ENCODE measurements at places on chromosomes 3 and 15. TPM values are rescaled to one million over a fixed set of nuclear protein-coding genes. Genes with fewer than 3 reads are reported as not detected.

DNA sequence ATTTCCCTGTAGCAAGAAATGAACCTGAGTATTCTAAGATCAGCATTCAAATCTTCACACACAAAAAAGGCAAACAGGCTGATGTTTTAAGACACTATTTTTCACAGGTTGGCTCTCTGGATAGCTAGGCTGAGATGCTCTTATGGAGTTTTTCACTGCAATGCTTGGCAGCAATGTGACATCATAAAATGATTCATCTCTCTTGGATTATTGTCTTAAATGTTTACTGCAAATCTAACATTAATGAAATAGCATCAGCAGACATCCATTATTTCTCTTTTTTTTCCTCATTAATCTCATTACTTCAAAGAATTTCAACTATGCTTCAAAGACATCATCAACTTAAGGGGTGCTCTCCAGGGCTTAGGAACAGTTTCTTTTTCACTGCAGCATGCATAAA is 23.6 kb upstream of the SSUH2 start:
- DNase-seq: no peak

DNA sequence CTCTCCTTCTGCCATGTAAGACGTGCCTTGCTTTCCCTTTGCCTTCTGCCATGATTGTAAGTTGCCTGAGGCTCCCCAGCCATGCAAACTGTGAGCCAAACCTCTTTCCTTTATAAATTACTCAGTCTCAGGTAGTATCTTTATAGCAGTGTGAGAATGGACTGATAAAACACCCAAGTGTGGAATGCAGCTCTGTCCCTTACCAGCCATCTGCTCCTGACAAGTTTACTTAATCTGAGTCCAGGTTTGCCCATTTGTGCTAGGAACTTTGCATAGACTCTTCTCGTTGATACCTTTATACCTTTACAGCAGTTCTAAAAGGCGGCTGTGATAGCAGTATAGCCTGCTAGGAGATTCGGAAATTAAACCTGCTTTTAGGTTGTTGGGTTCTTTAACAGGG is 48.1 kb downstream of the SLC25A26 start:
- no peak for DNase-seq

GRCh38 chr3:152374262-152374990 is 105.7 kb downstream of the MBNL1 start:
- no peak for DNase-seq

The TNNC1 gene
- total RNA-seq: 9.4 TPM

DNA sequence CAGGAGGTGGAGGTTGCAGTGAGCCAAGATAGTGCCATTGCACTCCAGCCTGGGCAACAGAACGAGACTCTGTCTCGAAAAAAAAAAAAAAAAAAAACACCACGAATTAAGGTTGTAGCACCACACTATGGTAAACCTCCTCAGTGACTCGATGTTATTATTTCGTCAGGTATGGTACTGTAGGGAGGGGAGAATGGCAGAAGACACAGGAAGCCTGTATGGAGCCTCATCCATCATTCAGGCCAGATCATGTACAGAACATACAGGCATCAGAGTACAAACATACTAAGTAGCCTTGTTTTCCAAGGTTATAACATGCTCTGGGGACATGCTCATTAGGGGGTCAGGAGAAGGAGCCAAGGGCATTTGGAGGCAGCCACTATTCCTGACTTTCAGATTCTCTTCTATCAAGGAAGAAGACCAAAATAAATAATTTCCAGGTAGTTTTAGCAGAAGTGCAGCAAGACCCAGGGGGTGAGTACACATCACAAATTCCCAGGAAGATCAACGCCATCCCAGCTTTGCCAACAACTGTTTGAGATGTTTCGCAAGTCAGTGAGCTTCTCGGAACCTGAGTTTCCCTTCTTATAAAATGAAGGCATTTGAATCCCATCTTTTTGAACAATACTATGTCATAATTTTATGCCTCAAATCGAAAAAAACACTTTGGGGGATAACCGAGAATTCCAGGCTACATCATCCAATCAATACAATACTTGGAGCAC is 79.8 kb downstream of the FOXP1 start:
- no peak for DNase-seq

The LINGO1 gene
- total RNA-seq: 1.7 TPM

DNA sequence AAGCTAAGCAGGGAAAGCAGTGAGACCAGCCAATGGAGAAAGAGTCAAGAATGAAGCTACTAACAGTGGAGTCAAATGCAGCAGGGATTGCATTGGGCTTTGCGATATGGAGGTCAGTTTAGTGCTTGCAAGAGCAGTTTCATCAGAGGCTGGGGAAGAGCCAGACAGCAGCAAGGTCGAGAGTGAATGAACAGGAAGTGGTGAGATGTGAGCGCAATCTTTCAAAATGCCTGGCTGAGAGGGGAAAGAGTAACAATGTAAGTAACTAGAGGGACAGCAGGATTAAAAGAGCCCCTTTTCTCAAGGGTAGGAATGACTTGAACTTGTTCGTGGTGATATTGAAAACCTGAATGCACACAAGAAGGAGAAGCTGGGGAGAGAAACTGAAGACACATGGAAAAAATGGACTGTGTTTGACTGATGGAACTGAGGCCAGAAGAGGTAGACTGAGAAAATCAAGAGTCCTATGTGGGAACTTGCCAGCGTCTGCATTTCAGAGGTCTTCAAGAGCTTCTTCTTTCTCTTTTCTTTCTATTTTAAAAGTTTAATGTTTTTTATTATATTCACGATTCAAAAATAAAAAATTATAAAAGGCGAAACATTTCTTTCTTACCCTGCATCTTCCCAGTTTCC is 30.6 kb upstream of the GPR160 start:
- DNase-seq: no peak

DNA sequence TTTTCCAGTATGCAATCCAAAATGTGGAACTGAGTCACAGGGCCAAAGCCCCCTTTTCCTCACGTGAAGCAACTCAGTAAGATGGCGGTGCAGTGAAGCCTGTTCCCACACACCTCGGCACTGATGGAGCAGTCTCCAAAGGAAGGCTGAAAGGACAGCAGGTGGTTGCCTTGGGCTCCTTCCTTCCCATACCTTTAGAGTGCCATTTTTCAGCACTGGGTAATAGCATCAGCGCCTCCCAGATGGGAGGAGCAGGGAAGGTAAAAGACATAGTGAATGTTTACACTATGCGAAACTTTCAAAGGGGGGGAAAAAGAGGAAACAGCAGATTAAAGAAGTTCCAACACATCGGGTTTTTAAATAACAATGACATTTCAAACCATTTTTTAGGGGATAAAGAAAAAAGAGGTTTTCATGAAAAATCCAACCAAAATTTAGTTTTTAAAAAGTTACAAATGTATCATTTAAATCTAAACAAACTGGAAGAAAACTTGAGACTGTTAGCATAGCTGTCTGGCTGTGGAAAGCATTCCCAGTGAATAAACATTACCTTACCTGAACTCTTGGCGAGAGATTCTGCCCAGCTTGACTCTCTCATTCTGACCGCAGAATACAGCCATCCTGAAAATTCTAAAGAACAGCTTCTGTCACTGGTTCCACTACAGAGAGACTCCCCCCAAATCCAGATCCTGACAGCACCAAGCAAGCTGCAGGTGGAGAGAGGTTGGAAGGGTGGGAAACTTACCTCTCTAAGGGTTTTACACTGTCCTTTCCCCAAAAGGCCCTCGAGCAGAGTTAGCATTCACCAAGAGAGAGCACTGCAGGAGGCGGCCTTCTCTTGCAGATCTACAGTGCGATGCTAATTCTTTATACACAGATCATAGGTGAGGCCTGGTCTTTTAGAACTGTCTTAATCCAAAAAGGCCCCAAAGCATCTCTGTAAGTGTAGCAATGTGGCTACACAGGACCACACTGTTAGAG is 32.6 kb downstream of the ABCC5 start:
- DNase-seq: no peak

GRCh38 chr3:71047616-71048531 is 535.7 kb downstream of the FOXP1 start:
- DNase-seq: no peak

The SCG5 gene
- total RNA-seq: 0.81 TPM

- no peak for DNase-seq
Observed at GRCh38 chr3:64163019-64163754, 62.1 kb downstream of the PRICKLE2 start.

- no peak for DNase-seq
Observed at GRCh38 chr15:33009026-33009425, 185.5 kb downstream of the FMN1 start.

The DUOX1 gene
- 85.5 TPM for total RNA-seq

The IQCH gene
- total RNA-seq: 14.4 TPM

The NR2E3 gene
- 0.23 TPM for total RNA-seq

GRCh38 chr3:184237807-184238206 is 8.4 kb downstream of the VWA5B2 start:
- no peak for DNase-seq

- DNase-seq: no peak
Observed at GRCh38 chr3:15092686-15093085, 6.3 kb downstream of the RBSN start.

GRCh38 chr3:166472015-166472414 is 634.8 kb upstream of the BCHE start:
- DNase-seq: no peak

The ZBTB11 gene
- 19.1 TPM for total RNA-seq

The PAK6 gene
- total RNA-seq: 29.5 TPM

GRCh38 chr3:71369701-71370391 is 213.7 kb downstream of the FOXP1 start:
- no peak for DNase-seq

The COL6A6 gene
- total RNA-seq: 0.34 TPM

GRCh38 chr3:50435371-50436113 is 67.9 kb downstream of the CACNA2D2 start:
- DNase-seq: no peak

GRCh38 chr15:50077651-50078050 is 41.4 kb downstream of the ATP8B4 start:
- DNase-seq: no peak

GRCh38 chr15:71386448-71387236 is 271.4 kb downstream of the THSD4 start:
- no peak for DNase-seq

GRCh38 chr3:157502916-157503595 is at the start of gene VEPH1:
Gene VEPH1 (minus strand): TSS chr3:157503416. CDS start chr3:157495349, 8,067 bp downstream.
- DNase-seq: no peak

GRCh38 chr3:145032791-145033190 is 1061.2 kb downstream of the DIPK2A start:
- DNase-seq: no peak

DNA sequence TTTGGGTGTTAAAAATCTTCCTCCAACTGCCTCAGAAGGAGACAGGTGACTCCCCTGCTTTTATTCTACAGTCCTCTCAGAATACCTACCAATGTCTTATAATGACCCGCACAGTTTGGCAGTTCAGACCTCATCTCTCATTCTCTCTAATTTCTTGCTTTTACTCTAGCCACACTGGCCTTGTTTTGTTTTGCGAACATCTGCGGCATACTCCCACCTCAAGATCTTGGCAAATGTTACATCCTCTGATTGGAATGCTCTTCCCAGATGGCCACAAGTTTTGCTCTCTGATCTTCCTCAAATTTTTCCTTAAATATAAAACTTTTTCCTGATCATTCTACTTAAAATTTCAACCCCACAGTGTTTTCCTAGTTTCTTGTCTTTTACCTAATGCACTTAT is 94.1 kb downstream of the PLSCR2 start:
- no peak for DNase-seq

DNA sequence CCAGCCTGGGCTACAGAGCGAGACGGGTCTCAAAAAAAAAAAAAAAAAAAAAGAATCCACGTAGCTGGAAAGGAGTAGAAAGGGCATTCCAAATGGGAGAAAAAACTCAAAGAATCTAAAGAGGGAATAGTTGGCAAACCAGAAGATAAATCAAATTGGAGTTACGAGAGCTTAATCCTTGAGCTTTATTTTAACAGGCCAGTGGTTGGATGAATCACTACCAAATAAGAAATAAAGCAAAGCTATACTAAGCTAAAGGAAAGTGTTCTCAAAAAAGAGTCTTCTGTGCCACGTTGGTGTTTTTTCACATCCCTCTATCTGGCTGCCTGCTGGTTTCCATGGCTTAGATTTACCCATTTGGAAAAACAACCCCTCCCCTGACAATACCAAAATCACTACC is 14.0 kb downstream of the VGLL4 start:
- DNase-seq: no peak

The ADGRG7 gene
- 0.78 TPM for total RNA-seq

The PLA2G4D gene
- 0.13 TPM for total RNA-seq

GRCh38 chr3:96836153-96836915 is 21.9 kb downstream of the EPHA6 start:
- no peak for DNase-seq

The NRROS gene
- 4.2 TPM for total RNA-seq

- no peak for DNase-seq
Observed at GRCh38 chr3:48832684-48833083, 15.0 kb downstream of the PRKAR2A start.

- DNase-seq: peak; percentile 46
Observed at GRCh38 chr3:55000546-55000945, 72.7 kb upstream of the LRTM1 start.

- no peak for DNase-seq
Observed at GRCh38 chr3:142999881-143000280, 1.5 kb upstream of the U2SURP start.

- DNase-seq: no peak
Observed at GRCh38 chr15:86620641-86621349, 541.1 kb downstream of the AGBL1 start.

DNA sequence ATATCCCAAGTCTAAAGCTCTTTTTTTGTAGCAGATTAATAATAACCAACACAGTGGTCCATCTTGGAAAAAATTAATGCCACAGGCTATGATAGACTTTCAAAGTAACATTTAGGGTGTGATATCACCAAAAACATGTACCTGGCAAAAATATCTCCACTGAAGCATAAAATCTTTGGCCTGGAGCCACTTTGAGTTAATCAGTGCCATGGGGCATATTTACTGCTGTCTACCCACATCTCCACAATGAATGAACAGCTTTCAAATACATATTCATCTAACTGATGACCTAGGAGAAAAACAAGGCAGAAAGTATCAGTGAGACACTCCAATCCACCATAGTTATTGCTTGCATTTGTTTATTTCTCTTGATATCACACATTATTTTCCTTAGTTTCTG is 296.0 kb upstream of the MDFIC2 start:
- DNase-seq: no peak

DNA sequence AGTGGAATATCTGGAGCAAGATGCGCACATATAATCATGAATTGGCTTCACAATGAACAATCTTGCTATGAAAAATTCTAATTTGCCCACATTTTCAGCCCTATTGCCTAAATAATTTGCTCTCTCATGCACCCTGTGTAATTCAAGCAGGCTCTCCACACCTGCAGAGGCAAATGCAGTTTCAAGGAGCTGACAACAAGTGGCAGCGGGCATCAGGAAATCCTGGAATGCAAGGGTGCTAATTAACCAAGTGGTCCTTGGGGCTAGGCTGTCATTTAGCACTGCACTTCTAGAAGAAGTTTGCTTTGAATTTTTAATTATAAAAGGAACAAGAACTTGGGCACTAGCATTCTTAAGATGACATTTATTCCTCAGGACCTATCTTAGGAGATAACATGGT is 56.3 kb upstream of the ICE2 start:
- DNase-seq: no peak

GRCh38 chr3:30948426-30948825 is 54.0 kb upstream of the GADL1 start:
- DNase-seq: no peak
